Left lobe of liver (tissue), 2 donors: ENCODE measurements at places on chromosomes 5 and 9.

GRCh38 chr5:38551030-38552017, 5.1 kb downstream of the LIFR start:
- no peak for DNase-seq

DNA sequence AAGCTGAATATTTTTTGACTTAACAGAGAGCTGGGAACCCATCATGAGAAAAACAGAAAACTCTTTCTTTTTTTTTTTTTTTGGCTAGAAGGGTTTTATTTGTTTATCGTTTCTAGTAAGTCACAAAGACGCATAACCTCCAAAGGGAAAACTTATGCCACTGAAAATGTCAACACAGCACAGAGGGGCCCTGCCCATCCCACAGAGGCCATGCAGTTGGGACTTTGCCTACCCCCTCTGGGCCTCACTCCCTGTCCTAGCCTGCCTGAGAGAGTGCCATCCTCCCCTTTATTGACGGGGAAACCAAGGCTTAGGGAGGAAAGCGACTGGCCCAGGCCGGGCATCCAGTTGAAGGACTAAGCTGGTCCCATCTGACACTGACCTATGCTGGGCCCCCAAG, 74.7 kb downstream of the VAV2 start:
- no peak for DNase-seq

DNA sequence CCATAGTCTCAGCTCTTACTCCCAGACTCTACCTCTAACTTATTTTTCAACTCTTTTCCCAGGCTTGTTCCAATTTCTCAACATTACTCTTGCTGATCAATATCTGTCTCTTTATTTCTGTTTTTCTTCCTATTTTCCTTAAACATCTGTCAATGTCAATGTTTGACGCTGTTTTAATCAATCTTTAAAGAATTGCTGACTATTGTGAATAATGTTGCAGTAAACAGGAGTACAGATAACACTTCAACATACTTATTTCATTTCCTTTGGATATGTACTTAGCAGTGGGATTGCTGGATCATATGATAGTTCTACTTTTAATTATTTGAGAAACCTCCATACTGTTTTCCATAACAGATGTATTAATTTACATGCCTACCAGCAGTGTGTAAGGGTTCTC, 229.0 kb downstream of the TRIM36 start:
- DNase-seq: no peak

DNA sequence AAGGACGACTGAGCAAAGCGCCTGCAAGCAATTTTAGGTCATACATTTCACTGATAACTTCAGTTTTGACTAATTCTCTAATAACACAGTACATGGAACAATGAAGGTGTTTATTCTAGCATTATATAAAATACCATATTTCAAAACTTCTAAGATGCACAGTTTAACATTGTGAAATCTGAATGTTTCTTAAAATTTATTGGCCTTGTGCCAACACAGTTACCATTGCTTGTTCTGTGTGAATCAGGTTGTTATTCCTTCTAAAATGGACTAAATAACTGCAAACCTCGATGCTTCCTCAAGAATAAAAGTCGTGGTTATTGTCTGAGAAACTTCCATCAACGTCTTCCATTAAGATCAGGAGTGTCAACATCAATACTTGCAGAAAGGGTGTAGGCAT, 8.0 kb downstream of the MCC start:
- DNase-seq: no peak

DNA sequence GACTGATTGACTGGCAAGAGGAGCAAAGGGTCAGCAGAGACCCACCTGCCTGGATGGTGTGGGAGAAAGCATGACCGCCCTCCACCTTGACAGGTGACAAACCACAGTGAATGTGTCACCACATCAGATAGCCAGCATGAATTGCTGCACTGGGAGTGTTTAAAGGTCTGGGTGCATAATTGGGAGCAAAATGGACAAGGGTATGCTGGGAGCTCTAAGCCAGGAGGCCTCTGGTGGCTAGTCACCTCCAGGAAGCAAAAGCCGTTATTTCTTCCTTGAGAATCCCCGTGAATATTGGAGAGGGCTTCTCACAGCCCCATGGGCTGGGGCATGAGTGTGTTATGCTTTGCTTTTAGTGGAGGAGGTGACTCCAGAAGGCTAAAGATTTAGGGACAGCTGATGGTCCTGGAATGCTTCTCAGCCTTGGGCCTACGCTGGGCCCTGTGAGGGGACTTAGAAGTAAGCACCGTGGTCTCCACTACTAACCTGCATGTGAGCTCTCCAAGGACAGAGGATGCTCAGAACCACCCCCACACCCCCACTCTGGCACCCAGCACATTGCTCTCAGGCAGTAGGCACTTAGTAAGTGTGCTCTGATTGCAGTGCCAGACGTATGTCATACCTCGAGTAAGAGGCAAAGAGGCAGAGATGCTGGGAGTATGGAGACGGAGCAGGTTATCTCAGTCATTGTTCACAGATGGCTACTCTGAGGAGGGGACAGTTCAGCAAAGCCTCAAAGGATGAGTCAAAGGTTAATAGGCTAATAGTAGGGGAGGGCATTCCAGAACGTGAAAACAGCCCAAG, 9.1 kb upstream of the IRF1 start:
- no peak for DNase-seq

DNA sequence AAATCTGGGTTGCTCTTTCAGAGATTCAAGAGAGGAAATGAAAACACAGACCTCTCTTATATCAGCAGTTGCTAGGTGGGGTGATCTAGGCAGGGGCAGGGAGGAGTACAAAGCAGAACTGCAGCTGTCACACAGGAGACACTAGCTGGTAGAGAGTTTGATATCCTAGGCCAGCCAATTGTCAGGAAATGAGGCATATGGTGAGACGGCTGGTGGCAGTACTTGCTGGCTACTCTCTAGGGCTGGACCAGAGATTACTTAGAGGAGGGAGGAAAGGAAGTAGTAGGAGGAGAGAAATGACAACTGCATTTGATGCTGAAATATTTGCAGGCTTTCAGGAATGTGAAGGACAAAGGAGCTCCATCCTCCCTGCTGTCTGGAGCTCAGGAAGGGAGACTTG, 113.8 kb downstream of the TRIM32 start:
- DNase-seq: no peak

- DNase-seq: no peak
Measured at GRCh38 chr5:153365547-153365946, 124.9 kb upstream of the GRIA1 start.
